Mesendoderm (in vitro differentiated cells): ENCODE measurements at places on chromosomes 4 and X.

- DNase-seq = no peak
- no peak overlapping the region for H3K4me3 ChIP-seq
- H3K4me1 ChIP-seq = no peaks in the 10 kb centered on the region
These were observed 70.1 kb downstream of the CHRNA9 start for GRCh38 chr4:40405193-40405592.

- H3K4me3 ChIP-seq = no peak overlapping the region
- H3K27ac ChIP-seq = no peak overlapping the region
- no peaks in the 10 kb centered on the region for H3K36me3 ChIP-seq
- no peak for DNase-seq
These were observed 104.2 kb upstream of the TLR2 start for GRCh38 chr4:153579872-153580271.

- H3K27ac ChIP-seq = no peak overlapping the region
- no peaks in the 10 kb centered on the region for H3K27me3 ChIP-seq
- DNase-seq = no peak
- H3K36me3 ChIP-seq = no peaks in the 10 kb centered on the region
- no peaks in the 10 kb centered on the region for H3K4me1 ChIP-seq
These were observed 50.8 kb downstream of the SLC2A9 start for GRCh38 chr4:9970399-9971011.

DNA sequence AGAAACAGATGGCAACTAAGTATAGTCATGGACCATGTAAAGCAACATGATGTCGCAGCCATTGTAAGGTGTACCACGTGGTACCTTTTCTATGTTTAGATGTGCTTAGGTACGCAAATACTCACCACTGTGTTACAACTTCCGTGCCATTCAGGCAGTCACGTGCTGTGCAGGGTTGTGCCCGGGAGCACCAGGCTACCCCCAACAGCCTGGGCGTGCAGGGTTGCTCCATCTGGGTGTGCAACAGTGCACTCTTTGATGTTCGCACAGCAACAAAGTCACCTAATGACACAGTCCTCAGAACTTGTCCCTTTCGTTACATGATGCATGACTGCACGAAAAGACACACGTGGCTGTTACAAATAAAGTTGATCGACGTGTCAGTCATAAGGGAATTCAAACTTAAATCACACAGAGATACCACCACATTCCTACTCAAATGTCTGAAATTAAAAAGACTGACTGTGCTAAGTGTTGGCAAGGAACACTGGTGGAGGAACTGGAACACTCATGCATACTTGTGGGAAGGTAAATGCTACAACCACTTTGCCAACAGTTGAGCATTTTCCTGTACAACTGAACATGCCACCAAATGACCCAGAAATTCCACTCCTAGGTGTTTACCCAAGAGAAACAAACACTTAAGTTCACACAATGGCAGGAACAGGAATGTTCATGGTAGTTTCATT, 24.3 kb downstream of the CPLX1 start:
- no peaks in the 10 kb centered on the region for H3K36me3 ChIP-seq
- DNase-seq = no peak
- H3K27ac ChIP-seq = no peak overlapping the region
- no peaks in the 10 kb centered on the region for H3K4me1 ChIP-seq
- H3K4me3 ChIP-seq = no peak overlapping the region
